ENCODE measurements at places on chromosomes 12 and 14.

- peak; percentile 24 for DNase-seq
Measured at GRCh38 chr12:79690142-79690637, 574 bp downstream of the PAWR start.

DNA sequence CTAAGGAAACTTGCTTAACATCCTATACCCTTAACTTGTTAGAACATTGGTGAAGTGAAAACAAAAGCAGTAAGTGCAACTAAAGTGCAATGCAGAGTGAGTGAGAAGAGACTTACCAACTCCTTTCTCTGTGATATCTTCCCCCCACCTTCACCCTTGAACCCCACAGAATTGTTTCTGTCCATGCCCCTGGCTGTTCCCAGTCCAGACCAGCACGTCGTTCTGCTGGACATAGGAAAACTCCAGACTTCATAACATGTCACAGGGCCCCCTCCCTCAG is 91.9 kb downstream of the DAD1 start:
- DNase-seq, result no peak

GRCh38 chr14:82626156-82627066 is 1092.8 kb upstream of the SEL1L start:
- no peak for DNase-seq

DNA sequence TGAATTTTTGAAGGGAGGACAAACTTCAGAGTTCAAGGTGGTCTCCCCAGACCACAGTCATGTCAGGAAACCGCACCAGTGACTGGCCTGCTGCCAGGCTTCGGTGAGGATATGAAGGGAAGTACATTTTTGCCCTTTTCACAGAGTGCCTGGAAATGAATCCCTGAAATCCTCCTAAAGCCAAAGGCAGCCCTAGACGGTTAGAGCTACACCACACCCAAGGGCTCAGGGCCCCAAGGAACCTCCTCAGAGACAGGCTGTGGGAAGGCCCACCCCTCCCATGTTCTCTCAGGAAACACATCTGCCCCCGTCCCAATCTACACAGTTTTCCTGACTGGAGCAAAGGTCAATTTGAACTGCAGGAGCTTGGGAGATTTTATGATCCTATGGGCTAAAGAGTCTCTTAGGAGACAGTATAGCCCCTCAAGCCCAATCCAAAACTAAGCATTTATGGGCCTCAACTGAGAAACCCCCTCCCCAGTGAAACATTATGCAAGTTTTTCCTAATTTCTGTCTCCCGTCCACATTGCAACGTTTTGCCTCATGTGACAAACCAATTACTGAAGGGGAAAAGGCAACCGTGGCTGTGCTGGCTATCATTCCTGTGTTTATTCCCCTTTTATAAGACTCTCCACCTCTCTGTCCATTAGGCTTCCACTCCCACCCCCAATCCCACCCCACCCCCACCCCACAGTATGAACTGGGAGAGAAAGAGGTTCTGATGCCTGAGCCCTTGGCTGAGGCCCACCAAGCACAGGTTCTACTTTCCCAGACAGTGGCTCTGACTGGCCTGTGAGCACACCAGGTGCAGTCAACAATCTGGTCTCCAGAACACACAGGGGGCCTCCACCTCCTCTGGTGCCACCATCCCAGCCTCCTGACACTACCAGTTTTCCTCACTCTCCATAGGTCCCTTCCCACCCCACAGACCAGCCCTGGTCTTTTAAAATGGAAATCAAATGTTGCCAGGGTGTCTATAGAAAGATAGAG is 9.6 kb upstream of the RNASE1 start:
- no peak for DNase-seq

GRCh38 chr12:63075376-63076060 is 75.5 kb downstream of the AVPR1A start:
- DNase-seq, result no peak

DNA sequence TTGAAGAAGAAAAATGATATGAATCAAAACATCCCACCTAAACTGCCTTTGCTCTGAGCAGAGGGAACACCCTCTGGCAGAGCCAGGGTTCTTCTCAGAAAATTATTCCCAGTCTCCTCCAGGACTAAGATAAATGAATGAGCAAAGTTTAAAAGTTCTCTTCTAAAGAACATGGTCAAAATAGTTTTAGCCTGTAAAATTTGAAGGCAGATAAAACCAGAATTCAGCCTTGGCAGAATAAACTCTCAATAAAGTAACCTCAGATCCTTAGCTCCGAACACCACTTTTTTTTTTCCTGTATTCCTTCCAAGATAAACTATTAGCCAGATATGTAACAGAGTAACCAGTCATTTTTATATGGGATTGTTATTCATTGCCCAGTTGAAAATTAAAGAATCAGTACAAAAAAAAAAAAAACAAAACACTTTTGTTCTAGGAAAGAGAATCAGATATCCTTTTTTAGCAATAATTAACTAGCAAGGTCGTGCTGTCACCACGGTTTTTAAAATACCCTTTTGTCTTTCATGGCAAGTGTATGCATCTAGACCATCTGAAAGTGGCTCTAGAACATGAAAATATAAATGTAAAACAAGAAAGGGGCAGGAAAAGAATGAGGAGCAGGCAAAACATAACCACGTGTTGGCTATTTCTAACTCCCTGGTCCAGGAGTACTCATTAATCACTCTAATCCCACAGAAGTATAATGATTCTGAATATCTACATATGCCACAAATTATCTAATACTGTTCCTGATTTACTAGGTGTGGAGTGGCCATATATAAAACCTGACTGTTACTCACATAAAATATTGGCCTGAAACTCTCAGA is 60.8 kb downstream of the CAPZA3 start:
- DNase-seq, result no peak

GRCh38 chr12:76936275-76937193 is 57.7 kb upstream of the CSRP2 start:
- no peak for DNase-seq
